OCI-LY7 (cell line): ENCODE measurements at places on chromosomes 4 and X.
A peak's percentile ranks its signal among the peaks of the same experiment; 100 is the strongest.

DNA sequence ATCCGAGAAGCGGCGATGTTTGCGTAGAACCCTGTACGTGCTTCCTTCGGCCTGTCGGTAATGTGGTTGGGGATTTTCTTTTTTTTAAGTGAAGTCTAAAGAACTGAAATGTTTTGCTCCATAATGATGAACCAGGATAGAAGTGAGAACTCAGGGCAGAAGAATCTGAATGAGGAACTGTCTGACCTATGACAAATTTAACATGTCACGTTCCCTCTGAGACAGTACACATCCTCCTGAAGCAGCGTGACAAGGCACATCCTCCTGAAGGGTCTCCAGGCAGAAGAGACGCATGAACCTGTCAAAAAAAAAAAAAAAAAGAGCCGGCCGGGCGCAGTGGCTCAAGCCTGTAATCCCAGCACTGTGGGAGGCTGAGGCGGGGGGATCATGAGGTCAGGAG lies 6.2 kb downstream of the CSF2RA start:
- peak; percentile 26 for DNase-seq

- no peak for DNase-seq
Measured at GRCh38 chrX:24305905-24306304, 8.0 kb downstream of the SUPT20HL2 start.

DNA sequence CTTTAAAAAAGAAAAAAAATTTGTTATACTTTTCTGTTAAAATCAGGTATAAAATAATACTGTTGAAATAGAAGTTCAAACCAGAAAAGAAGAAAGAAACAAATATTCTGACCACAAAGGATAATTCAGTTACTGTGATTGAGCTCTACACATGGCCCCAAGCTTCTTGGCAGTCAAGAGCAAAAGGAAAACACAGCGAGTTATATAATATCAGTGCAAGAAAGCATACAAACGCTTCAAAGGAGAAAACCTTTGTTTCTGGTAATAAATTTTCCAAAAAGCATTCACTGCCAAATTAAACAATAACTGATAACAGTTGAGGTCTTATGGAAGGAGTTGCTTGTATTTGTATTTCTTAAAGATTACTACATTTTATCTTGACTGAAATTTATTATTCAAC lies 40.5 kb upstream of the EDNRA start:
- no peak for DNase-seq

DNA sequence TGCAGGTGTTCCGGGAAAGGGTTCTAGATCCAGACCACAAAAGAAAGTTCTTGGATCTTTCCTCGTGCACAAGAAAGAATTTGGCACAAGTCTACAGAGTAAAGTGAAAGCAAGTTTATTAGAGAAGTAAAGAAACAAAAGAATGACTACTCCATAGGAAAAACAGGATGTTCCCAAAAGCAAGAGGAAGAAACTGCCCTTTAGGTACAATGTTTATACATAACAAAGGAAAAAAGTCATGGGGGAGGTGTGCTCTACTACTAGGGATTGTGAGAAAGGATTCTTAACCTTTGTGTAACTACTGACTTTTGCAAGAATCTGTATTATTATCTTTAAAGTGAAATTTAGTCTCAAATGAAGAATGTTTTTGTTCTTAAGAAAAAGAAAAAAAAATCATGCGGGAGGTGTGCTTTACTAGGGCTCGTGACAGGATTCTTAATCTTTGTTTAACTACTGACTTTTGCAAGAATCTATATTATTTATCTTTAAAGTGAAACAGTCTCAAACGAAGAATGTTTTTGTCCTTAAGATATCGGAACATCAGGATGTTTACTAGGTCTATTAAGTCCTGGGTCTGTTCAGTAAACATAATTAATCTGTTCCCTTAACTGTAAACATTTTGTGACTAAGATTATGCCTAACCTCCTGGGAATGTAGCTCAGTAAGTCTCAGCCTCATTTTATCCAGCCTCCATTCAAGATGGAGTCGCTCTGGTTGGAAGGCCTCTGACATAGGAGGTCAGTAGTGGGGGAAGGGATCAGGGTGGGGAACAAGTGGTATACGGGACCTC lies 110.4 kb upstream of the BEND4 start:
- no peak for DNase-seq

GRCh38 chr4:189069772-189070171 lies 870.9 kb upstream of the FRG1 start:
- no peak for DNase-seq

GRCh38 chr4:149164282-149164681 lies 651.4 kb downstream of the IQCM start:
- DNase-seq: no peak

DNA sequence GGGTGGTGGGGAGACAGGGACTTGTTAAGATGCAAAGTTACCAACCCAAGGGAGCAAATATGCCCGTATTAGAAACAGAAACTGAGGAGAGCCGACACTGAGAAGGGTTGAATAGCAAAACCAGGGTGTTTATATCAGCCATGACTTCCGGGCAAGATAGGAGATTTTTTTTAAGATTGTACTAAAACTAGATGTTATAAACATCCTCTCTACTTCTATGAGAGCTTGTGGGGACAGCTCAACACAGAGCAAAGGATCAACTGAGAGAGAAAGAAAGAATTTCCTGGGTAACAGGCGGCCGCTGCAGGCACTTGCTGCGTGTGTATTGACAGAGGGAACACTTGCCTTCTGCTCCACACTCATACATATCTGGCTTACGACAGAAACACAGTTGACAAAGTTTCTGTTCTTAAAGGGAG lies 49.1 kb upstream of the FBXW7 start:
- peak; percentile 26 for DNase-seq

- no peak for DNase-seq
Measured at GRCh38 chrX:100673397-100673953, 29.5 kb downstream of the SRPX2 start.
